CD8-positive, alpha-beta T cell (primary cell): ENCODE measurements at places on chromosomes 7 and 10.

- DNase-seq = no peak
Measured at GRCh38 chr7:43546231-43546630, 36.7 kb upstream of the STK17A start.

DNA sequence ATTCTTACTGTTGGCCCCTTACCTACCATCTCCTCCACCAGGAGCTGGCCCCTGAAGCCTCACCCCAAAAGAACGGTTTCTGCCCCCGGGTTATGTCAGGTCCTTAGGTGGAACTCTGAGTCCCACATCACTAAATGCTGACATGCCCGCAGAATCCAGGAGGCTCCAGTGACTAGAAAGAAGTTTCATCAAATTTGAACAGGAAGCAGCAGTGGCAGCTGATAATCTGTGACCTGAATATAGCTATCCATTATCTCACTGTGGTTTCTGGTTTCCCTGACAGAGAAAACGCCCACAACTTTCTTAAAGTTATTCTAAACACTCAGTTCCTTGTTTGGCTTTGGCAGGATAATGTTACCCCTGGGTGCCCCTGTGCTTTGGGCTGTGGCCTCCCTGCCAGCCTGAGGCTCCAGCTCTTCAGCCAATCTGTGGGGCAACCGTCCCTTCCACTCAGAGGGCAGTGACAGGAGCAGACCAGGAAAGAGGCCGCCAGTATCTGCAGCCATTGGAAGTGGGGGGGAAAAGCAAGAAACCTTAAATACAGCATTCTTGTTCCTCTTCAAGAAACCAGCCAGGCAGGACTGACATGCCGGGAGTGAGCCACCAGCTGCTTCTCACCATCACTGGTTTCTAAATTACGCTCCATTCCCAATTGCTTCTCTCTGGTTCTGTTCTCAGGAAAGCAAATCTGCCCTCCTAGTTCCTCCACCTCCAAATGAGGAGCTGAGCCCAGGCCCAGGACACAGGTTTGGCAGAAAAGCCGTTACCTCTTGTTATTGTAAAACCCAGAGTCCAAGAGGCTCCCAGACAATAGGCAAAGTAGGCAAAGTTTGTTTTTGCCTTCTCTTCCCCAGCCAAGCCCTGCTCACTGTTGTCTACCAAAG lies 41.2 kb upstream of the VCL start:
- peak; percentile 42 for DNase-seq

DNA sequence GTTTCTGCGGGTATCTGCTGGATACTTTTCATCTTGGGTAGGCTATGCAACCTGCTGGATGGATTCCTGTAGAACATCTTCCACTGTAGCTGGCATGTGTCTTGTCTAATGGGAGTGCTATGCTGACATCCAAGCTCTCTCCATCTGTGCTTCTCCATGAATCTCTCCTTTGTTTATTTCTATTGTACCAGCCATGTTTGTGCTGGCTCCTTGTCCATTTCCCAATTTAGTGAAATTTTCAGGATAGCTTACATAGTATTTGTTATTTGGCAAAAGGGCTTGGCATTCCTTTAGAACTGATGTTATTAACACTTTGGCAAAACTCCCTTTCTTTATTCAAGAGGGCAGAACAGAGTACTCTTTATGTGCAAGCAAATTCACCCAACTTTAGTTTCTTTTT lies 198.0 kb downstream of the CSTF2T start:
- no peak for DNase-seq

DNA sequence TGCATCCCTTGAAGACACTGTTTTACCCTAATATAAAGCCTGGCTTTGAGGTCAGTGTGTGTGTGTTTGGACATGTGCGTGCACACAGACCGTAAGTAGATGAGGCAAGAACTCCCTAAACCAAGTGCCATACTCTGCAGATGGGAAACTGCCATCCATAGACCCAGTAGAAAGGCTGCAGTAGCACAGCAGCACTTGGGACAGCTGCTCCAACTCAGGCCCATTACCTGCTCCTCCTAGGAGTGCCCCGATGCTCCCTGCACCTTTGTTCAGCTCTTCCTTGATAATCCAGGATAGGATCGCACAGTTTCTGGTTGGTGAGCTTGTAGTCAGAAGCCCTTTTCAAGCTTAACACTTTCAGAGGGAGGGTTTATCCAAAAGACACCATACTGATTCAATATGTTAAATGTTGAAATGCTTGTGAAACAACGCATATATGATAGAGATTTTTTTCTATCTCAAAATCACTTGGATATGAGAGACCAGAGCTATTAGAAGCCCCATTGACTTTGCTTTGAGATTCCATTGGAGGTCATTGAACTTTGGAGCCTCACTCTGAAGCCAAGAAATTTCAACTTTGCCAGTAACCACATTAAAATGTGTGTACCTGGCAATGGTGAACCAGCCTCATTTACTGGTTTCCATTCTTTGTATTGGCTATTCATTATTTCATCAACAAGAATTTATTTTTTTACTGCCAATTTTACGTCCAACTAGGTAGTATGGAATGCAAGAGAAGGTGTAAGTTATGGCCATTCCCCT lies 757.0 kb upstream of the GALNT17 start:
- DNase-seq = no peak

- no peak for DNase-seq
Measured at GRCh38 chr7:158469396-158470051, 118.1 kb downstream of the PTPRN2 start.

DNA sequence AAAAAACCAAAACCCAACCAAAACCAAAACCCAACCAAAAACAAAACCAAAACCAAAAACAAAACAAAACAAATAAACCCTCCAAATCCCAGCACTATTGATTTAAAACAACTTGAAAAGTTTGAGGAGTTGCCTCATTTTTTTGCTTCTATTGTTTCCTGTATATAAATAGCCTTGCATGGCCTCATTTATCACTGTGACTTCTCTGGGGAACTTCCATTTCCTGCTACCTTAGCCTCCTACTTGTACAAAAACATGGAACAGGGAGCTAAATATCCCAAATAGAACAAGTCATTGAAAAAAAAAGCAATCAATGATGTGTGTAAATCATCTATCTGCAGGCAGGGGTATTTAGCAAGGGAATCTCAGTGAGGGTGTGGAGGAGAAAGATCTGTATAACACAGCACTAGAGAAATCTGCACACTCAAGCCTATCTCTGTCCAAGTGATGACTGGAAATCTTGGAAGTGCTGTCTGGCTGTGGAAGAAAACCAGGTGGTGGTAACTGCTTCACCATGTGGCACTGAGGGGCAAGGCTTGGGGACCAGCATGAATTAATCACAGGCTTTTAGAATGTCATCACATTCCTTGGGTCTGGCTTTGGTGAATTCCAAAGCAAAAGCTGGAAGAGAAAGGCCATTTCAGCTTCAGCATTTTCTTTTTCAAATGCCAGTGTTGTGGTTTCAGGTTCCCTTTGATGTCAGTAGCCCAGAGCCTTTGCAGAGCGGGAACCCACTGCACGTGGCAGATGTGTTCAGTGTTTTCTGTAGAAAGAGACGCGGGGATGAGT lies 349.5 kb upstream of the ZNF32 start:
- DNase-seq = no peak

DNA sequence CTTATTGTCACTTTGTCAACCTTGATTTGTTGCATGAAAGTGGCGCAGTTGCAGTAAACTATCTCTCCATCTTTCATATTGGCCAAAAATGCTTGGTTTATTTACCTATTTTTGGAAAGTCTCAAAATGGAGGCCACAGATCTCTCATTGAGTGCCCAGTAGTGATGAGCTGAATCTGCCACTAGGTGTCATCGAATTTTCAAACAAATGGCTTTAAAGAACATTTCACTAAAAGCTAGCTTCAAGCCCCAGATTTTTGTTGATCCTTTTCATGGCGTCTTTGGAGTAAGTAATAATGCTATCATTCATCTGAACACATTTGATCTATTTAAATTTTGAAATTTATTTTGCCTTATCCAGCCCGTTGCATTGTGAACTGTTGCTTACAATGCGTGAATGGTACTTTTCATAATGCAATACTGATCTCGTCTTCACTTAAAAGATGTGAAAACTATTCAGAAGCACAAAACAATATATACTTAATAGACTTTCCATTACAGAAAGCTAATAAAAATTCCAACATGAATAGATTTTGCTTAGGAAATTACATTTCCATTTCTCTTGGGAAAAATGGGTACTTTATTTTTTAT lies 236.2 kb downstream of the DNAJB9 start:
- no peak for DNase-seq

- DNase-seq = peak; percentile 55
Measured at GRCh38 chr10:119542988-119543813, 682 bp upstream of the RGS10 start.

DNA sequence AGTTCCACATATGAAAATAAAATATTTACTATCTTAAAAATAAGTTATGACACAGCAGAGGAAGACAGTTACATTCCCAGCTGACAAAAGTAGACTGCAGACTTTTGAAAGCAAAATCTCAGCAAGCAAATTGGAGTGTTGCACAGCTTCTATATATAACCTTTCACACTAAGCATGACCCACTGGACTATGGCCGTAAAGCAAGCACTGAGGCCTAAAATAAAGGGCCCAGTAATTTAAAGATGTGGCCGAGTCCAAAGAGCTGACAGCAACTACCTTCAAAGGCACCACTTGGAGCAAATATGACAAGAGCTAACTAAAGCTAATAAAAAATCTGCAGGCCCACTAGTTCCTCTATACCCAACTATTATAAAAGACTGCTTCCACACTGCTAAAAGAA lies 6.5 kb downstream of the GDI2 start:
- no peak for DNase-seq

DNA sequence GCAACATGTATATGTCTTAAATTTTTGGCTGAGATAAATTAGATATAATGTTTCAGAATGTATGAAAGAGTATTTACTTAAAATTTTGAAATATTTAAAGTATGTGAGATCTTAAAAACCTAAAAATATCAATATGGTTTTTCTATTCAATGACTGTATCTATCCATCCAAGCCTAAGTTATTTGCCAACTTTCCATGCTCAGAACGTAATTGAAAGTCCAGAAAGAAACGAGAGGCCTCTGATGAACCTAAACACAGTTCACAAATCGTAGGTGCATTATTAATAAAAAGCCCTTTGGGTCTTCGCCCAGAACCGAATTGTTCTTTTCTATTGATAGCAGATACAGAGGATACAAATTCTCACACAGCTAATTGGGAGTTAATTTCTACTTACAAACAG lies 6.5 kb downstream of the SVIL start:
- DNase-seq = no peak
